ENCODE measurements at places on chromosomes 13 and 19. TPM values are rescaled to one million over a fixed set of nuclear protein-coding genes. Genes with fewer than 3 reads are reported as not detected.

The FXYD7 gene
- 0.63 TPM for total RNA-seq

The ZNF230 gene
- total RNA-seq = 6.0 TPM

The SLC5A5 gene
- total RNA-seq = not detected

The ZNF471 gene
- total RNA-seq = 11.0 TPM

- H3K36me3 ChIP-seq = no peaks in the 10 kb centered on the region
- DNase-seq = no peak
- no peaks in the 10 kb centered on the region for H3K4me1 ChIP-seq
- no peak overlapping the region for H3K4me3 ChIP-seq
- H3K27ac ChIP-seq = no peak overlapping the region
- no peaks in the 10 kb centered on the region for H3K27me3 ChIP-seq
Observed at GRCh38 chr13:98335721-98336120, 158.7 kb upstream of the RNF113B start.

The SIGLEC8 gene
- 0.16 TPM for total RNA-seq

The NLRP13 gene
- total RNA-seq = not detected

All from aorta (tissue), 5 donors.